Naive thymus-derived CD4-positive, alpha-beta T cell (primary cell): ENCODE measurements at places on chromosomes 3 and 15. TPM values are rescaled to one million over a fixed set of nuclear protein-coding genes. Genes with fewer than 3 reads are reported as not detected.
A peak's percentile ranks its signal among the peaks of the same experiment; 100 is the strongest.

Gene GNAT1
- 1.2 TPM for total RNA-seq

Gene EIF1B
- 82.0 TPM for total RNA-seq

Gene ELP6
- total RNA-seq = 32.0 TPM

Gene TNIK
- 74.9 TPM for total RNA-seq

DNA sequence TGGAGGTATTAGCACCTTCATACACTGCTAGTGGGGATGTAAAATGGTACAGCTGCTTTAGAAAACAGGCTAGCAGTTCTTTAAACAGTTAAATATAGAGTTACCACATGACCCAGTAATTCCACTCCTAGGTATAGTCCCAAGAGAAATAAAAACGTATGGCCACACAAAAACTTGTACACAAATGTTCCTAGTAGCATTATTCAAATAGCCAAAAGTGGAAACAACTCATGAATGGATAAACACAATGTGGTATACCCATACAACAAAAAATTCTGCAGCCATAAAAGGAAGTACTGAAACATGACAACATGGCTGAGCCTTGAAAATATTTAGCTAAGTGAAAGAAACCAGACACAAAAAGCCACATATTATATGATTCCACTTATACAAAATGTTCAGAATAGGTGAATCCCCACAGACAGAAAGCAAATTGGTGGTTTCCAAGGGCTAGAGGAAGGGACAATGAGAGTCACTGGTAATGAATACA is 40.8 kb upstream of the KLF13 start:
- H3K36me3 ChIP-seq = no peaks in the 10 kb centered on the region
- no peaks in the 10 kb centered on the region for H3K27me3 ChIP-seq
- no peak overlapping the region for H3K27ac ChIP-seq
- no peak for DNase-seq
- no peaks in the 10 kb centered on the region for H3K4me1 ChIP-seq

DNA sequence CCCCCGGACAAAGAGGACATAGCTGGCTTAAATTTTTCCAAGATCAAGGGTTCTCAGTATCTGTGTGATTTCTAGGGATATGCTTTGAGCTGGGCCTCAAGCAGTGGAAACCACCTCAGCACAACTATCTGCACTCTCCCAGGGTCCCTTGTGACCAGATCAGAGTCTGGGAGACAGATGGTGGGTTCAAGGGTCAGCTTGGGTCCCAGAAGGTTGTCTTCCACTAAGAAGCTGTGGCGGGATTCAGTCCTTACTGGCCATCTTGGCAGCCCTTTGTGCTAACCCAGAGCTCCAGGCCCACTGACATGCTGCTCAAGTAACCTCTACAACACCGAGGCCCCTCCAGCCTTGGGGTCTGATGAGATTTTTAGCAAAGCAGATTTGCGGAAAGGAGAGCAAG is 2.7 kb downstream of the INSYN1 start:
- peaks cover 6% of the 10 kb centered on the region for H3K27me3 ChIP-seq
- H3K27ac ChIP-seq = no peak overlapping the region
- H3K36me3 ChIP-seq = no peaks in the 10 kb centered on the region
- H3K4me3 ChIP-seq = no peak overlapping the region
- H3K4me1 ChIP-seq = no peaks in the 10 kb centered on the region
- no peak for DNase-seq

DNA sequence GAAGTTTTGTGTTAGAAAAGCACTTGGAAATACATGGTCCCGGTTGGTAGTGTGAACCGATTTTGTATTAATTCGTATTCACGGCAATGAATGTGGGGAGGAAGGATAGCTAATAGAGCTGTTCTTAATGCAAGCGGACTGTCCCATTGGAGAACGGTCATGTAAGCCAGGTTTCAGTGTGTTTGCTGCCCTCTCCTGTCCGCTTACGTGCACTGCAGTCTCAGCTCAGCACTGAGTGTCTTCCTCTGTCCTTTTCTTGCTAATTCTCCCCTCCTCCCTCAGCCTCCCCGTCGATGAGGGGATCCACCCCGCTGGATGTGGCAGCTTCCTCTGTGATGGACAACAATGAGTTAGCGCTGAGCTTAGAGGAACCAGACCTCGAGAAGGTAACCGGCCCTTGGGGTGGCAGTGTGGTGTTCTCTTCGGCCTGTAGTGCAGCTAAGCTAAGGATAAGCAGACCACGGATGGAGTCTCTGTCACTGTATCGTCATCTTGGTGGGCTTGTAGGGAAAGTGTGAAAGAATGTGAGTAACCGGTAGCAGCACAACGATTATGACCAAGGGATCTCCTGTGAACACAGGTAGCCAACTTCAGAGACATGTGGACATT is 267.5 kb upstream of the CHRM5 start:
- H3K27ac ChIP-seq = no peak overlapping the region
- H3K4me3 ChIP-seq = no peak overlapping the region
- H3K27me3 ChIP-seq = no peaks in the 10 kb centered on the region
- DNase-seq = peak; percentile 30

- H3K36me3 ChIP-seq = no peaks in the 10 kb centered on the region
- no peaks in the 10 kb centered on the region for H3K4me1 ChIP-seq
- DNase-seq = no peak
- no peaks in the 10 kb centered on the region for H3K27me3 ChIP-seq
Measured at GRCh38 chr3:133747907-133748639, 1.9 kb downstream of the TF start.

DNA sequence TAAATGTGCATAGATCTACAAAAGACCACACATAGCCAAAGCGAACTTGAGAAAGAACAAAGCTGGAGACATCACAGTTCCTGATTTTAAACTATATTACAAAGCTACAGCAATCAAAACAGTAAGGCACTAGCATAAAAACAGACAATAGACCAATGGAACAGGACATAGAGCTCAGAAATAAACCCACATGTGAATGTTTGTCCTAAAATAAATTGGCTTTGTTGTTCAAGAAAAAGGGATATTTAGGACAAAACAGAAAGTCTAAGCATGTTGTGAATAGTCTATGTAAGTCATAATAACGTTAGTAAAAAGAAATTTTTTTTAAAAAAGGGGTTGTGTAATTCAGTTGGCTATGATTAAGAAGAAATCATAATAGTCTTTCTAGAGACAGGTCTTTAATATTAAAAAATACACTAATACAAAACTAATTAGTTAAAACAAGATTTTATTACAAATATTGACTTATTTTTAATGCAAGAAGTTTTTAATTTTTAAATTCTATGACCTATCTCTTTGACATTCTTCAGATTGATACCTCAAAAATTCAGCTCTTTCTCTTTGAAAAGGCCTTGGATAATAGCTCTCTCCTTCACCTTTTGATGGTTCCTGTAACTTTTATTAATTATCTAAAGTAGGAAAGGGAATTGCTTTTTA is 11.6 kb downstream of the TMEM212 start:
- no peak overlapping the region for H3K27ac ChIP-seq
- H3K4me3 ChIP-seq = no peak overlapping the region
- no peaks in the 10 kb centered on the region for H3K36me3 ChIP-seq
- DNase-seq = no peak

DNA sequence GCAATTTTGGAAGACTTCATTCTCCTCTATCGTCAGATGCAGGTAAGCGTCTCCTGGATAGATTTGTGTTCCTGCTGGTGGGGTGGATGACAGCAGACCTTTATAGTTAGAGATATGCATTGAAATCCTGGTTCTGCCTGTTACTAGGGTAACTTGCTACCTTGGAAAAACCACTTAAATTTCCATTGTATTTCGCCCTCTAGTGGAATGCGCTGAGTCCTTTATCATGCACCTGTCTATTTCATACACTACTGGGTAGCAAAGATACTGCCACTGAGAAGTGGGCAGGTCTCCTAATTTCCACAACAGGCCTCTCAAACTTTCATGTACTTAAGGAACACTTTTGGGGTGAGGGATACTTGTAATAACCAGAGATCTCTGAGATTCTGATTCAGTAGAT is 209.5 kb upstream of the SUCLG2 start:
- no peak overlapping the region for H3K27ac ChIP-seq
- no peaks in the 10 kb centered on the region for H3K27me3 ChIP-seq
- no peak overlapping the region for H3K4me3 ChIP-seq
- DNase-seq = no peak

GRCh38 chr3:15044326-15044725 is 20.8 kb downstream of the MRPS25 start:
- H3K4me1 ChIP-seq = peaks cover 6% of the 10 kb centered on the region
- no peak for DNase-seq
- H3K27ac ChIP-seq = peak overlapping the region; percentile 39
- H3K4me3 ChIP-seq = no peak overlapping the region

DNA sequence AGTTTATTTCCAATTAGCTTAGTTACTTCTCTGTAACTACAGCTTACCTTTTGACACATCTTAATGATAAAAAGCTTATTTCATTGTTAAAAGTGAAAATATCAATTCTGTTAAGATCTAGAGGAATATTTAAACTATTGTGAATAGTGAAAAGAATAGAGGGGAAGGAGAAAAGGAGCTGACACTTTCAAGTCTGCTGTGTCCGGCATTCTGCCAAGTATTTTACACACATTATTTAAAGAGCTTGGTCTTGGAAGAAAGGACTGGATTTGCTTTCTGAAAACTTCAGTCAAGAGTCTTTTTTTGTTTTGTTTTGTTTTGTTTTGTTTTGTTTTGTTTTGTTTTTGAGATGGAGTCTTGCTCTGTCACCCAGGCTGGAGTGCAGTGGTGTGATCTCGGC is 34.8 kb downstream of the CCDC80 start:
- no peaks in the 10 kb centered on the region for H3K4me1 ChIP-seq
- no peak for DNase-seq
- no peak overlapping the region for H3K4me3 ChIP-seq
- no peaks in the 10 kb centered on the region for H3K27me3 ChIP-seq

DNA sequence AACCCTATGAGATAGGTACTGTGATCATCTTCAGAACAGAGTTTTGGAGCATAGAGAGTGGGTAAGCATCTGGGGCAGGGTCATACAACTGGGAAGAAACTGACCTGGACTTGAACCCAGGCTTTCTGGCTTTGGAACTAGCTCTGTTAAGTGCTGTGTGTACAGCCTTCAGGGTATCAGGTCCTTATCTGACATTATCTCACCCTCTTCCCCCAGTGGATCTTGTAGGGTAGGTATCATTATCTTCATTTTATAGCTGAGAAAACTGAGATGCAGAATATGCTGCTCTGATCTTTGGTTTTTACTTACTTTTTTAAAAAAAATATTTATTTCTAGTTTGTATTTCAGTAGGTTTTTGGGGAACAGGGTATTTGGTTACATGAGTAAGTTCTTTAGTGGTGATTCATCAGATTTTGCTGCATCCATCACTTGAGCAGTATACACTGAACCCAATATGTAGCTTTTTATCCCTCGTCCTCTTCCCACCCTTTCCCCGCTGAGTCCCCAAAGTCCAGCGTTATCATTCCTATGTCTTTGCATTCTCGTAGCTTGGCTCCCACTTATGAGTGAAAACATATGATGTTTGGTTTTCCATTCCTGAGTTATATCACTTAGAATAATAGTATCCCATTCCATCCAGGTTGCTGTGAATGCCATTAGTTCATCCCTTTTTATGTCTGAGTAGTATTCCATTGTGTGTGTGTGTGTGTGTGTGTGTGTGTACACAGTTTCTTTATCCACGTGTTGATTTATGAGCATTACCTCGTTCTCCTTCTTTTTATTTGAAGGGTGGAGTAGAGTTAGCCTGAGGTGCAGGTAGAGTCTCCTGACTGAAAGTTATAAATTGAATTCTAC is 271.2 kb downstream of the PTPRG start:
- H3K27me3 ChIP-seq = no peaks in the 10 kb centered on the region
- no peak overlapping the region for H3K4me3 ChIP-seq
- DNase-seq = no peak
- H3K36me3 ChIP-seq = no peaks in the 10 kb centered on the region
